ENCODE measurements at places on chromosomes 1 and 21.

- DNase-seq, result peak; percentile 48
Measured at GRCh38 chr1:202998836-202999750, 8.1 kb upstream of the TMEM183A start.

GRCh38 chr1:1883092-1883873 lies 7.6 kb downstream of the GNB1 start:
- no peak for DNase-seq

- DNase-seq, result no peak
Measured at GRCh38 chr1:231161667-231162296, at the start of gene TRIM67. TSS of gene TRIM67 (plus strand) at chr1:231162058. CDS start at chr1:231162970, 912 bp downstream.

- no peak for DNase-seq
Measured at GRCh38 chr1:2445823-2446215, 30.3 kb upstream of the PLCH2 start.

- DNase-seq, result no peak
Measured at GRCh38 chr21:38181096-38181495, 75.7 kb upstream of the KCNJ15 start.

DNA sequence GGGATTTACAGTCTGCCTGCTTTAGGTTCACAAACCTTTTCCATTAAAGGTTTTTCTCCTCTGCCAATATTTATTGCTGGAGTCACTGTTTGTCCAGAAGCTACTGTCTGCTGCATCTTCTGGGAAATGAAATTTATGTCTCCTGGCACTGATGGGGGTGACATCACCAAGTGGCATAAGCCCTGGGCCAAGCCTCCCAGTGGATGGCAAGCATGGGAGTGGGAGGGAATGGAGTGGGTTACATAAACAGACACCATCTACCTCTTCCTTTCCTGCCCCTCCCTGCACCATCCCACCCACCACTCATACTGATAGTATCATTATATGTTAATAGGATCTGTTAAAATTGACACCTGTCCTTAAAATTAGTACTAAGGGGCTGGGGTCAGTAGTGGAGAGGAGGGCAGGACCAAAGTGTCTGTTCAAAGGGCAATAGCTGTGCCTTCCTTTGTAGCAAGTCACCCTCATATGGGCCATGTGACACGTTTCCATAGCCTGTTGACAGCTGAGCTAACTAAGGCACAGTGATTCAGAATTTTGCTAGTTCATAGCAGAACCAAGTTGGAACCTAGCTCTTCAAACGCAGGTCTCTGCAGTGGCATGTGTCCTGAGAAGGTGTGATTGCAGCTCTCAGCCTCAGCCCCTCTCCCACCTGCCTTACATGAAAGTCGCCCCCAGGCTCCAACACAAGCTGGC lies 71.0 kb downstream of the MAB21L3 start:
- DNase-seq, result no peak

GRCh38 chr1:85496941-85497582 lies 32.1 kb upstream of the DDAH1 start:
- DNase-seq, result no peak

- DNase-seq, result no peak
Measured at GRCh38 chr1:166350490-166350889, 183.7 kb upstream of the FAM78B start.

DNA sequence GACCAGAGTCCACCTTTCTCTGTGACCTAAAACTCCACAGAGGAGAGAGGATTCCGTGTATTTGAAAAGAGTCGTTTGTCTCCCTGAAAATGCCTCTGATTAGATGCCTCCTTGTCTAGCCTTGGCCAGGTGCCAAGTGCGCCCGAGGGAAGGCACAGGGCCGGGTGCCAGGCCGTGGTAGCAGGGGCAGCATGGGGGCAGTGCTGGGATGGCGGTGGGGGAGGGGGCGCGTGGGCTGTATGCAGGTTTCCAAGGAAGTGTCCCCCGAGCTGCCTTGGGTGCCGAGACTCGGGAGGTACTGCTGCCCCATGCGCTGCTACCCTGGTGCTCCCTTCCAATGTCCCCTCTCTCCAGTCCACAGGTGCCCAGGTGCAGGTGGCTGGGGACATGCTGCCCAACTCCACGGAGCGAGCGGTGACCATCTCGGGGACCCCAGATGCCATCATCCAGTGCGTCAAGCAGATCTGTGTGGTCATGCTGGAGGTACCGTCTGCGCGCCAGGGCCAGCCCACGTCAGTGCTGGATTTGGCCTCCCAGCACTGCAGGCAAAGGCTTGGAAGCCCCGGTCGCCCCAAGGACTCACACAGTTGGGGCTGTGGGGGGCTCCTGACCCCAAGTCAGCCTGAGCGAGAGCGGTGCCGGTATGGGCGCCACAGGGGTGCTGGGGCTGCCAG lies 70.9 kb upstream of the COL6A1 start:
- DNase-seq, result no peak

DNA sequence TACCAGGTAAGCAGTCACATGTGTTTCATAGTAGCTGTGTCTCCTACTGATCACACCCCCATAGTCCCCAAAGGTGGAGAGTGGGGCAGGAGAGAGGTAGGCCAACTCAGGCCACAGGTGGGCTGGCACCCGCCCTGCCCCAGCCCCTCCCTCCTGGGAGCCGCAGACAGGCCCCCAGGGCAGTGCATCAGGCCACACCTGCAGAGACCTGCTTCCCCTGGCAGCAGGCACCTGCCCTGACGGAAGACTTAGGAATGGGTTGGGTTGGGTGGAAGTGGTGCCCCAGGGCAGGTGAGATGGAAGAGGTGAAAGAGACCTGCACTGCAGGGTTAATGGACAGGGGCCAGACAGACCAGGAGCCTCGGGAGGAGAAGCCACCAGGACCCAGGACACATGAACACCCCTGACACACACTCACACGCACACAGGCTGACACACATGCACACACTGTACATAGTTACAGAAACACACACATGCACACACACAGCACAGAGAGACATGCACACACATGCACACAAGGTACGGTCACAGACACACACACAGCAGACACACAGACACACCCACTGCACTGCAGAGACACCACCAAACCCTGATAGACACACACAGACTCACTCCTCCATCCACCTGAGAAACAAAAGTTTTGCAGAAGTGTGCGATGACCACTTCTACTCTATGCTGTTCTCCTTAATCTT lies 1.7 kb upstream of the COL18A1 start:
- no peak for DNase-seq

DNA sequence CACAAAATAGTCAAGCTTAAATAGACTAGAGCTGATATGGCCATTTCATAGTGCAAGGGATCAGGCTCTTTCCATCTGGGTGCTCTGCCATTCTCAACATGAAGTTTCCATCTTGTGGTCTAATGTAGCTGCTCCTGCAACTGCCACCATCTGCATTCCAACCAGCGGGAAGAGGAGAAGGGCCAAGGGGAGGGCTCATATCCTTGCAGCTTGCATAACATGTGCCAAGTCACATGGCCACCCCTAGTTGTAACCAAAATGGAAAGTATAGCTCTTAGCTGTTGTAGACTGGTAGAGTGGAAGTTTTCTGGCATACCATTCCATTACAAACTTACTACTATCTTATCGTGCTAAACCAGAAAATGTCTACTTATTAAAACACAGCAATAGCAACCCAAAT lies 38.9 kb upstream of the IVNS1ABP start:
- DNase-seq, result no peak

GRCh38 chr1:205259324-205259832 lies 31.6 kb downstream of the TMCC2 start:
- no peak for DNase-seq

GRCh38 chr1:41532206-41532975 lies 47.9 kb upstream of the EDN2 start:
- DNase-seq, result no peak

DNA sequence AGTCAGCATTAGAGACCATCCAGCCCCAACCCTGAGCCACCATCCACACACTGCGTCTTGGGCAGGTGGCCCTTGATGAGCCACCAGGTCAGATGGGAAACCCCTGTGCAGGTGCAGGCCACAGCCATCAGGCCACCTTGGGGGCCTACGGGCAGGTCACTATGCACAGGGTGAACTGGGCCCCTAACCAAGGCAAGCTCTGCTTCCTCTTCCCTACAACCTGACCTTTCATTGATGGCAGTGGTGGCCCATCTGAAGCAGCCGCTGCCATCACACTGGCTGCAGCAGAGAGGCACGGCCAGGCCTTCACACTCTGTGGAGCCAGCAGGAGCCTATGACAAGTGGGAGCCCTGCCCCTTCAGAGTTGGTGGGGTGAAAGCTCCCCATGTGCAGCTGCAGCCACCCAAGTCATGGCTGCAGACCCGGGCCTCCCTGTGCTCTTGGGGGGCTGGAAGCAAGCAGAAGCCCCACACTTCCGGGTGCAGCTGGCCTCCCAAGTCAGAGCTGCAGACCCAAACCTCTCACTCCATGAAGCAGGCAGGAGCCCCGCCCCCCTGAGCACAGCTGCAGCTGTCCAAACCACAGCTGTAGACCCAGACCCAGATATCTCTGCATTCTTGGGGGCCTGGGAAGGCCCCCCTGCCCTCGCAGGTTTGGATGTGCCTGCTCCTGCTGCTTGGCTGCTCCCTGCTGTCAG lies 681.5 kb downstream of the MATN1 start:
- no peak for DNase-seq

- DNase-seq, result no peak
Measured at GRCh38 chr21:17775431-17776126, 43.6 kb downstream of the C21orf91 start.

DNA sequence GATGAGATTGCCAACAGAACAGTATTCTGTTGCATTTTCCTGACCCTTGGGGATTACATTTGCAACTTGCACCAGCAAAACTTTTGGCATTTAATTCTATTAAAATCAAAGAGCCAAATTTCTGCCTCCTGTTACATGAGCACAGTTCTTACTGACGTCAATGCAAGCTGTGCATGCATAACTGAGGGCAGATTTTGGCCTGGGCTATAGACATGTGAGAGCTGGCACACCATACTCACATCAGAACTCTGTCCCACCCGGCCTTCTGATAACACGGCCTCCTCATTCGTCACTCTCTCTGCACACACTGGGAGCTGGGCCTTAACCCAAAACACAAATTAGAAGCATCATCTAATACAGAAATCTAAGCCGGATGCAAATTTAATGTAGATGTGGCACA lies 31.5 kb downstream of the PAPPA2 start:
- no peak for DNase-seq

GRCh38 chr1:8312235-8313218 lies 5.4 kb upstream of the SLC45A1 start:
- DNase-seq, result no peak

GRCh38 chr1:17765444-17766411 lies 10.6 kb downstream of the ACTL8 start:
- no peak for DNase-seq

DNA sequence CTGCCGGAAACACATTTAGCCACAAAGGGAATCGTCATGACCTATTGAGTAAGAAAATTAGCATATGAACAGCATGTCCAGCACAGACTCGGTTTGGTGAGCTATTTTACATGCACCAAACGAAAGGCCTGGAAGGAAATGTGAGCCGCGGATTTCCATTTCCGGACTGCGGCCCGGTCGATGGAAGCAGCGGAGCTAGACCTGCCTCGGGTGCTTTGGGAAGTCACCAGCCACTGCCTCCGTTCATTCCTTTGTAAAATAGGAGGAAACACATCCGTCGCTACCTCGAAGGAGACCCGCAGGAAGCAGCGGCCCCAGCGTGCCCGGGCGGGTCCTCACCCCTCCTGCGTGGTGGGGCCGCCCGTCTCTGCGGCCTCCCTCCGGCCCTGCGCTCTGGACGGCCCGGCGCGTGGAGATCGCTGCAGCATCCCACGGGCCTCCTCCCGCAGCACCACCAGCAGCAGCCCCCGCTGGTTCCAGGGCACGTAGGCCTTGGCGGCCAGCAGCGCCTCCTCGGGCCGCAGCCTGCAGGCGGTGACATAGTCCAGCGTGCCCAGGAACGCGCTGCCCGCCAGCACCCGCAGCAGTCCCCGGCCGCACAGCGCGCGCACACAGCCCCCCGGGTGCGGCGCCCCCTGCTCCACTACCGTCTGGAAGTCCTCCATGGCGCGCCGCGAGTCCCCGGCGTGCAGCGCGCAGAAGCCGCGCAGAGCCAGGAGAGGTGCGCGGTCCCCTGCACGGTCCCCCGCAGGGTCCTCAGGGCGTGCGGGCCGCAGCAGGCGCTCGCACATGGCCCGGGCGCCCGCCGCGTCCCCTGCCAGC lies 12.1 kb downstream of the TTC34 start:
- DNase-seq, result no peak

DNA sequence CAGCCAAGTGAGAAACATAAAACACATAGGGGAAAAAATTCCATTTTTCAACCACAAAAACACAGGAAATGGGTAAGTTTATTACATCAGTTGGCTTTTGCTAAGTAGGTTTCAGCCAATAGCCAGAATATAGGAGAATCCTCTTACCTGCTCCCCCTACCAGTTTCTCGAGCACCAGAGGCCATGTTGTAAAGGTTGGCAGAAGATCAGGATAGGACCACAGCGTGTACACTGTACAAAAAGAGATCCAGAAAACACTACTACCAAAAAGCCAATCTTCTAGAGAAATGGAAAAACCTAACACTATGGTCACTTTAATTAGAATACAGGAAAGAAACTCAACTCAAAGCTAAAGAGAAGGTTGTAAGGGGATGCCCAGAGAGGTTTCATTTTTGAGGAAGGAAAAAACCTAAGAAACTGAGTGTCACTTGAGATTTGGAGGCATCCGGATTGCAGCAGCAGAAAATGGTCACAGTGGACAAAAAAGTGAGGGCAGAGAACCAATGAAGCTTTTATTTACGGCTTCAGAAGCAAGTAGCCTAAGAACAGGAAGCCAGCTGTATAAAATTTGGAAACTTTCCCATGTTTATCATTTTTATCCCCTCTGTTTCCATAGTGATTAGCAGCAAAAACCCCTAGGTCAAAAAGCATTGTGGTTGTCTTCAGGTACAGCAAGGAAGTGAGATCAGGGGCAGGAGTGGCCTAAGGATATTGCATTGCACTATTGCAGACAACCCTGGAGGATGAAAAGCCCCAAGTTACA lies 2.9 kb downstream of the EIF2D start:
- no peak for DNase-seq

DNA sequence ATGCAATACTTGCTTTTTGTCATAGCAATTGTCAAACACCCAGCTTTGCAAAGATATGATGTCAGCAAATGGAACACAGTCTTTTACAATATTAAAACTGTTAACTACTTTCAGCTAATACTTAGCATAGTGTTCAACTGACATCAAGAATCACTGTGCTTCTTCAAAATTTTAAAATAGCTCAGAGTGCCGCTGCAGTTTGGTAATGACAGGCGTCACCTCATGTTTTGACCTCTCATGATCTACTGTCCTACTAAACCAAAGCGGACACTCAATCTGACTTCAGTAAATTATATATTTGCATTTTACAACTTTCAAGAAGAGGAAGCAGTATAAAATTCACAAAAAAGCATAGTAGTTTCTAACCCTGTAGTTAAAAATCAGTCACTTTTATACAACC lies 2.0 kb downstream of the FMO1 start:
- no peak for DNase-seq

GRCh38 chr1:155049651-155050559 lies 1.2 kb upstream of the ADAM15 start:
- DNase-seq, result no peak

GRCh38 chr1:38034871-38035270 lies 11.7 kb downstream of the POU3F1 start:
- no peak for DNase-seq

GRCh38 chr1:107896936-107897335 lies 68.0 kb downstream of the VAV3 start:
- no peak for DNase-seq

GRCh38 chr1:154973344-154974101 lies 958 bp upstream of the CKS1B start:
- peak; percentile 87 for DNase-seq

GRCh38 chr1:203630697-203631096 lies 4.1 kb downstream of the ATP2B4 start:
- DNase-seq, result no peak

- no peak for DNase-seq
Measured at GRCh38 chr1:54009406-54009805, 8.6 kb downstream of the LDLRAD1 start.
